Stimulated activated CD4-positive, alpha-beta T cell treated with anti-CD3 and anti-CD28 coated beads, Interleukin-1b, Interleukin-23, amount 100 ng/mL, for 48 hours (primary cell): ENCODE measurements at places on chromosomes 3 and 15.

DNA sequence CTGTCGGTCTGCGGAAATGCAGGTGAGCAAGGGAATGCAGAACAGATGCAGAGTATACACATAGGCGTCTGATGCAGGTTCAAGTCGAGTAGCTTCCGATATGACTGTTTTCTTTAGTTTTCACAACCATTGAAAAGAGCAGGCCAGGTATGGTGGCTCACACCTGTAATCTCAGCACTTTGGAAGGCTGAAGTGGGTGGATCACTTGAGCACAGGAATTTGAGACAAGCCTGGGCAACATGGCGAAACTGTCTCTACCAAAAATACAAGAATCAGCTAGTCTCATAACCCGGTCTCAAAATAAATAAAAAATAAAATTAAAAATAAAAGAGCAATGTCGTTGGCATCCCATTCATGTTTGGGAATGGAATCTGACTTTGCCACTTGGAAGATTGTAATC, 101.5 kb downstream of the PTPRG start:
- DNase-seq: no peak

GRCh38 chr3:159783780-159784742, 204.6 kb upstream of the IL12A start:
- no peak for DNase-seq

GRCh38 chr3:184316792-184317191, 2.4 kb downstream of the EIF4G1 start:
- DNase-seq: no peak

- DNase-seq: no peak
Observed at GRCh38 chr15:68625853-68626252, 47.1 kb downstream of the CORO2B start.

DNA sequence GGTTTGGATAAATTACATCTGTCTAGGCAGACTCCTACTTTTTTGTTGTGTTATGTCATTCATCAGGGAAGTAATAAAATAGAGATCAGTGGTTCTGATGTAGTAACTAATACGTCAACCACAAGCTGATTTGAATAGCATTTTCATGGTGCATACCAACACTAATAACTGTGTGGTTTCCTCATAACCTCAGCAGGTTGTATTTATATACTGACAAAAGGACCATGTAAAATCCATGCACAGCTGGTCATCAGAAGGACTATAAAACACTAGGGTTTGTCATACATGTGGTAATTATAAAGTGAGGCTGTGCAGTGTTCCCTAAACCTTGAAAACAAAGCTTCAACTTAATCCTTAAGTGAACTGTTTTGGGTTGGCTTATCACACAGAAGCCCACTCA, 216.8 kb upstream of the RBMS3 start:
- DNase-seq: no peak

- no peak for DNase-seq
Observed at GRCh38 chr3:132183811-132184210, 133.4 kb upstream of the ACP3 start.

- DNase-seq: no peak
Observed at GRCh38 chr15:27054426-27054825, 83.4 kb downstream of the GABRG3 start.

DNA sequence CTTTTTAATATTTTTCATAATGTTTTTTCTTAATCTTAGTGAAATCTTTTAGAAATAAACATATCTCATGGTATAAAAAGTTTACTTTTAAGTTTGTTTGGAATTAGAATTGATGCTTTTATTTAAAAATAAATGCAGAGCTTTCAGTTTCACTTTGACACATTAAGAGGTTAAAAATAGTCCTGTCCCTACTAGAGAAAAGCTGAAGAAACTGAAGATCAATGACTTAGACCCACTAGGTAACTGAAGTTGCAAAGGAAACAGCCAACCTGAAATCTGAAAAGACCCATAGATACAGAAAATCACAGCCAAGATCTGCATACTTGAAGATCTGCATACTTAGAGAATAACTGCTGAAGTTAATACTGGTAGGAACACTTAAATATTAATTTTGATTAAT, 237.6 kb downstream of the RAP2B start:
- DNase-seq: no peak

- peak; percentile 71 for DNase-seq
Observed at GRCh38 chr3:49671291-49672288, 2.6 kb upstream of the APEH start.

GRCh38 chr3:13098192-13098988, 25.2 kb upstream of the IQSEC1 start:
- no peak for DNase-seq

- no peak for DNase-seq
Observed at GRCh38 chr3:43951813-43952212, 261.1 kb downstream of the ABHD5 start.

DNA sequence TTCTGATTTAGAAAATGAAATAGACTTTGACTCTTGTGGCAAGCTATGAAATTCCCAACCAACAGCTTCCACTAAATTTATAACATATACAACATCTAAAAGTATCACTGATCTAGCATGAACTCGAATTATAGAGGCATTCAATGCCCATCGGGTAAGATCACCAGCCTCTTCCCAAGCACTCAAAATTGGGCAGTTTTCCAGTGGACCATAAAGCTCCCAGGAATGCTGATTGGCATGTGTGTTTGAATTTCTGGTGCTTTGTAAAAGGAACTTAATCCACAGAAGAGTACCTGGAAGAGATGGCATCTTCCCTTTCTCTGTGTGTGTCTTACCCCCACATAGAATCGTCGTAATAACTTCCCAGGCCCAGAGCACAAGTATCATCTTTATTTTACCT, 10.0 kb downstream of the LRTM1 start:
- no peak for DNase-seq

DNA sequence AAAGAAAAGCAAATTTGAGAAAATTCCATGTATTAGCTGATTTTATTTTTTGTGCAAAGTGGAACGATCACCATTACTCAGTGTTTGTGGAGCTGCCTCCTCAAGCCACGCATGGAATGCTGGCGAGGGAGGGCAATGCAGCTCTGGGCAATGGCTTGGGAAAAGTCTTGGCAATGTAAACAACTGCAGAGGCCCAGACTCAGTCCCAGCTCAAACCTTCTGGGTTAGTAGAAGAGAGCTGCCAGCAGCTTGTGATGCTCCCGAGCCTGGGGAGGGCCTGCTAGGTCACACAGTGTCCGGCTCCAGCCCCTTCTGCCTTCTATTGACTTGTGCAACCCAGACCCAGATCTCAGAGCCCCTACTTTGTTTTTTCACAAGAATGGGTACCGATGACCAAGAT, 4.3 kb downstream of the EPHB1 start:
- no peak for DNase-seq

DNA sequence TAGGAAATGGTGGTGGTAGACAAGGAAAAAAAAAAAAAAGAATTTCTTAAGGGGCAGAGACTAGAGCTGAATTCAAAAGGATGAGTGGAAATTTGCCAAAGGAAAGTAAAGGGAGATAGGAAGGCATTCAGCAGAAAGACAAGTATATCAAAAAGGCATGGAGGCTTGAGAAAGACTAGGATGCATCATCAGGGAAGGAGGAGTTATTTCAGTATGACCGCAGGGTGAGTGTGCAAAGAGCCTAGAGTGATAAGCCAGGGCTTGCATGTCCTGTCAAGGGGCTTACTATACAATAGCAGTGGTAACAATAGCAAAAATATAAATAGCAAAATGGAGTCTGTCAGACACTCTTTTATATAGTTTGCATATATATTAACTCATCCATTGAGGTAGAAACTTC, 112.0 kb downstream of the FRMD4B start:
- no peak for DNase-seq

GRCh38 chr15:69039516-69040225, 25.2 kb downstream of the NOX5 start:
- no peak for DNase-seq

DNA sequence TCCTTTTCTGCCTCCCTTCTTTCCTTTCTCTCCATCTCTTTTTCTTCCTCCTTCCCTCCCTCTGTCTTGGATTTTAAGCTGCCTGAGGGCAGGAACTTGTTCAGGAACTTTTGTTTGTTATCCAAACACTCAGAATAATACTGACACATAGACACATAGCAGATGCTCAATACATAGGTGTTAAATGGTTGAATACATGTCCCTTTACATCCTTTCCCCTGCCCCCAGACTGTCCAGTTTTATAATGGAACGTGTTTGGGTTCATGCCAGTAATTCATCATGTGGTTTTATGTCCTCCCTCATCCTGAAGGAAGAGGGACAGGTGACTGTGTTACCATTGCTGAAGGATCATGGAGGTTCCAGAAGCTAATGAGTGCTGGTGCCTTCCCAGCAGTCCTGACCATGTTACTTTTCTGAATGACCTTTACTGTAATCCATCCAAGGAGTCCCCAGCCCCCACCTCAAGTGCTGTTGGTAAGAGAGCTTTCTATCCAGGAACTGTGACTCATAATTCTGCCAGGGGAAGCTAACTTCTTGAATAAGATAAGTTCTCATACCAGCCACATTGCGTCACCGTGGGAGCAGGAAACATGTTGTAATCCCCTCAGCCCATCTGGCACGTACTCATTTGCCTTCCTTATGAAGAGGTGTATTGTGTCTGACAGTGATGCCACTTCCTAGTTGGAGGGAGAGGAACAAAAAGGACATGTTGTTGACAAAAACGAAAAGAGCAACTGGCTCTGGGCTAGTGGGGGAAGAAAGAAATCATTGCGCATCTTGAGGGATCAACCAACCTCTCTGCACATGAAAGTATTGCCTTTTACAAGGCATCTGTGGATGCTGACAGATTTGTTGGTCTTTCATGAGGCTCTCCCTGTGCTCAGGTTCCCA, 52.4 kb downstream of the IL1RAP start:
- peak; percentile 90 for DNase-seq

GRCh38 chr3:160948273-160948672, 156.9 kb downstream of the B3GALNT1 start:
- DNase-seq: no peak

DNA sequence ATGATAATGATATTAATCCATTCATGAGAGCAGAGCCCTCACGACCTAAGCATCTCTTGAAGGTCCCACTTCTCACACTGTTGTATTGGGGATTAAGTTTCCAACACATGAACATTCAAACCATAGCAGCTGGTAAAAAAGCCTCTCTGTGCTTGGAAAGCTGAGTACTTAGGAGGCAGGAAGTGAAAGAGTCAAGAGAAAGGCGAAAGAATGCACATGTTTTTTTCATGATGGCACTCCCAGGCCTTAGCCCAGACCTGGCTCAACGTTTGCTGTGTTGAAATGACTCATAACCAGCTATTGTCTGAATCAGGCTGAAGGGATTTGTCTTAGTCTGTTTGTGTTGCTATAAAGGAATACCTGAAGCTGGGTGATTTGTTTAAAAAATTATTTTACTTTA, 84.4 kb upstream of the RGMA start:
- no peak for DNase-seq

GRCh38 chr3:33122991-33123390, 9.2 kb downstream of the CRTAP start:
- no peak for DNase-seq

DNA sequence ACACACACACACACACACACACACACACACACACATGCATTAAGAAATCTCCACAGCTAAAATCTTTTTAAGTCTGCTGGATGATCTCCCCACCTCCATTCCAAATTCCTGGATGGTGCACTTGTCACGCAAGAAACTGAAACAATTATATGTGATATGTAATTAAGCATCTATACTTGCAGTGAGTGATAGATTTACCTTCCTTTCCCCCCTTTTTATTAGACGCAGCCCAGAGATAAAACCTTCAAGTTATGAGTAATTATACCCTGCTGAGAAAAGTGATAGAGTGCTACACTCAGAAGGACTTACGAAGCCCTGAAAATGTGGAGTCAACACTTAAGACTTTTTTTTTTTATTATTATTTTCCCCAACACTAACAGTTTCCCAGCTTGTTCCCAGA, 255.2 kb downstream of the LSAMP start:
- no peak for DNase-seq

GRCh38 chr15:90219421-90220141, 14.2 kb downstream of the CIB1 start:
- peak; percentile 41 for DNase-seq

- no peak for DNase-seq
Observed at GRCh38 chr3:39753391-39753790, 56.0 kb upstream of the MYRIP start.

DNA sequence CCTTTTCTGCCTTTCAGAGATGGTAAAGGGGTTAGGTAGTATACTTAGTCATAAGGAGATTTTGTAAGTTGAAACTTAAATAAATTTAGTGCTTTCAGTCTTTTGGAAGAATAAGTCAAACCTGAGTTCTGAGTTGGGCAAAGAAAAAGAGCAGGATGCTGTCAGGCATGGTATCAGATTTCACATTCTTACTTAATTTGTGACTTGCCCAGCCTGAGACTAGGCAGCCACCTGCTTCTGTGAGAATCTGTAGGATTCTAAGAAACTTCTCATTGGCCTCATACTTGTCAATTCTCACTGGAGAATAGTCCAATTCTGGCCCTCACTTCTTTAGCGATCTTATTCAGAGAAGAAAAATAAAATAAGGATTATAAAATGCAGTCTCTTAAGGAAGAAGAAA, 577.5 kb downstream of the DIPK2A start:
- no peak for DNase-seq

GRCh38 chr15:79960502-79961212, 10.3 kb downstream of the BCL2A1 start:
- DNase-seq: no peak

GRCh38 chr3:84967767-84968581, 9.2 kb downstream of the CADM2 start:
- no peak for DNase-seq

DNA sequence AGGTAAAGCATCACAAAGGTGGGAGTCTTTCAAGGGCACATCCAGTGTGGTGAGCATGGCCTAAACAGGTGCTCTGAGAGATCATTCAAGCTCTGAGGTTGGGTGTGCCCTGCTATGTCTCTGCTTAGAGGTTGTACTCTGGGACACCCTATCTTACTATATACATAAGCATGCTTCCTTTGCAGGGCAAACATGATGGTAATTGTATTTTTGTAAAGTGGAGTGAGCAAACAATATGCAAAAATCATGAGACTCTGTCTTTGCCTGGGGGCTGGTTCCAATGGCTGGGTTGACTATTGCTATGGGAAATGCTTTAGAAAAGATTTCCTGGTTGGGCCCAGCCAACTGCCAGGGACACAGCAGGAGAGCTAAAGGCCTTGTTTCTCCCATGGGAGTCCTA, 315.1 kb upstream of the TLE3 start:
- DNase-seq: no peak

- no peak for DNase-seq
Observed at GRCh38 chr3:63746211-63746610, 72.9 kb upstream of the C3orf49 start.

- no peak for DNase-seq
Observed at GRCh38 chr15:86570738-86571137, 491.1 kb downstream of the AGBL1 start.

DNA sequence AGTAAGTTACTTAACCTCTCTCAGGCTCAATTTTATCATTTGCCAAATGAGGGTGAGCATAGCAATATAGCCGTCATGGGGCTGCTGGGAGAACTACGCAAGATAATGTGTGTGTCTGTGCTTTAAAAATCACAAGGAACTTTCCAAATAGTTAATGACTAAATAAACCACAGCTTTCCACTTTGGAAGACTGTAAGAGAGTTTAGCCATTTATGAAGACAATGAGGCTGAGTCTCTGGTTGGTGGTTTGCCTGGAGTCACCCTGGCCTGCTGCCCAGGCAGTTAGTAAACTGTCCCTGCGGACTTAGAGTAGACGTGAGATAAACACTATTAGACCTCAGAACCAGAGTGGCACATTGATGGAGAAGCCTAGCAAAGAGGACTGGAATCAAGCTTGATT, 357.7 kb downstream of the CLSTN2 start:
- DNase-seq: no peak

- DNase-seq: no peak
Observed at GRCh38 chr15:72939514-72940228, 112.6 kb upstream of the NEO1 start.

GRCh38 chr3:41327718-41328117, 128.4 kb downstream of the CTNNB1 start:
- DNase-seq: no peak
